Dermis blood vessel endothelial cell (primary cell): ENCODE measurements at places on chromosomes 5 and 9. TPM values are rescaled to one million over a fixed set of nuclear protein-coding genes. Genes with fewer than 3 reads are reported as not detected.
A peak's percentile ranks its signal among the peaks of the same experiment; 100 is the strongest.

GRCh38 chr5:7374186-7374585, 21.8 kb upstream of the ADCY2 start:
- no peak for DNase-seq

DNA sequence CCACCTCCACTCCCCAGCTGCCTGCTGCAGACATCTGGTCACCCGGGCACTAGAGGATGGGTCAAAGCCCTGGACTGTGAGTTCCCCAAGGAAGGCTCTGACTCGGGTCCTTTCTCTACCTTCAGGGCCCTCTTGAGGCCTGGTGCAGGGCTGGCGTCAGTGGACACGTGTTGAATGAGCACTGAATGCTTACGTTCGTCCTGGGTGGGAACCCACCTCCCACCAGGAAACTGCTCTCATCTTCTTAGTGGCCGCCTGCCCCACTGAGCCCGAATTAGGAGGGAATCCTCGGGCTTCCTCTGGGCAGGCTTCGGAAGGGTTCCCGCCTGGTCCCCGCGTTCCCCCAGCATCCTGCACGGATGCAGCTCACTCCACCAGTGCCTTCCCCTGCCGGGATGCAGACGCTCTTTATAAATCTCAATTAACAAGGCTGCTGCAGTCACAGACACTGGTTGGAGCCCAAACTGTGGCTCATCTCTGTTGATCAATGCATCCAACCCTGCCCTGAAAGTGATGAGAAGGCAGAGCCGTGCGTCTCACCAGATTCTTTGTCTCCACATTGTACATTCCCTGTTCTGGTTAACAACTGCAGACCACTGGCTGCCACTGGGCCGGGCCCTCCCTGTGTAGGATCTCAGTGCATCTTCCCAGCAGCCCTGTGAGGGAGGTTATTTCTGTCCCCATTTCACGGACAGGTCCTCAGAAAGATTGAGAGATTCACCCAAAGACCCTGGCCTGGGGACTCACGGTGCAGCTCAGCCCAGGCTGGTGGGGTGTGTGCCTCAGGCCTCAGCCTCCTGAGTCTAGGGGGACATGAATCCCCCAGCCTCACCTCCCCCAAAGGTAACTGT, 168.8 kb downstream of the GAPVD1 start:
- no peak for DNase-seq

- DNase-seq, result no peak
These were observed 42.7 kb upstream of the CEP72 start for GRCh38 chr5:569358-569867.

- peak; percentile 28 for DNase-seq
These were observed 12.6 kb upstream of the TNIP1 start for GRCh38 chr5:151093476-151093889.

DNA sequence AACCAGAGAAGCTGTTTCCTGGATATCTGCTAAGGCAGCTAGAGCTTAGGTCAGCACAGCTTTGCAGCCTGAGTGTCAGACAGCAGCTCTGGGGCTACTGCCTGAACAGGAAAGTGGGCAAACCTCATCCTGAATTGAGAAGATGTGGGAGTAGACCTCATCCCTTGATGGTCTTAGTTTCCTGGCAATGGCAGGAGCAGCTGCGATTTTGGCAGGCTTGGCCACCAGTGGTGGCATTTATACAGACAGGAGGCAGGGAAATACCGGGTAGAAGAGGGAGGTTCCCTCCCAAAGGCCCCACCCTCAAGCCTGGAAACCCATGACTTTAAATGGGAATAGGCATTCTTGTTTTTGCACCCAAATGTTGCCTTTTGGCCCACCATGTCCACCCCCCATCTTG, 69.7 kb downstream of the LIX1 start:
- DNase-seq, result no peak

- DNase-seq, result no peak
These were observed 4.5 kb downstream of the CMBL start for GRCh38 chr5:10303201-10303600.

DNA sequence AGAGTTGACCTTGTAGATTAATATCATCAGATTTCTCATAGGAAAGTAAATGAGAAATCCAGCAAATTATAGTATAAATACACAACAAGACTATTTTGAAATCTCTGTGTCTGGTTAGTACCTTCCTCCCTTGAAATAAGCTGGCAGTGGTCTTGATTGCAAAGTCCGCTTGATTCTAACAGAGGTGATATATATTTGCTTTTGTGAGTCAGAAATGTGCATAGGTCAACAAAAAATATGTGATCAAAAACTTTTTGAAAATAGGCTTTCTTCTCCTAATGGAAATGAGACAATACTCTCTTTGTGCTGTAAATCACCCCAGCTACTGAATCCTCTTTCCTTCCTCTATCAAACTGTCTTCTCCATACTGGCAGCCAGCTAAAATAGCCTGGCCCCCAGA, 749.2 kb upstream of the CDH10 start:
- DNase-seq, result no peak

DNA sequence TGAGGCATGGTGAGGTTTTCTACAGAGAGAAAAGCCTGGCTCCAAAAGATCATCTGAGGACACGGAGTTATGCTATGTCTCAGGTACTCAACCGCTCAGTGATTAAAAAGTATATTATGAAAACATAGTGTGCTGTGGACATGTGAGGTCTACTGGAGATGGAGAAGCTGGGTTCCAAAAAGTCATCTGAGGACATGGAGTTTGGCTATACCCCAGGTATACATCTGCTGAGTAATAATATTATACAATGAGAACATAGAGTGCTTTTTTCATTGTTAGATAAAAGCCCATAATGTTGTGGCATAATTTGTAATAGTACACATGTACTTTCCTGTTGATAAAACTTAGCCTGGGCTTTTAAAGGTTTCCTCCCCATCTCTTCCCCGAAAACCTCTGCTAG, 70.7 kb upstream of the SHISAL2B start:
- no peak for DNase-seq

- DNase-seq, result no peak
These were observed 108.3 kb downstream of the EPB41L4A start for GRCh38 chr5:112310746-112311145.

- DNase-seq, result no peak
These were observed 164.4 kb upstream of the EDIL3 start for GRCh38 chr5:84549054-84549453.

DNA sequence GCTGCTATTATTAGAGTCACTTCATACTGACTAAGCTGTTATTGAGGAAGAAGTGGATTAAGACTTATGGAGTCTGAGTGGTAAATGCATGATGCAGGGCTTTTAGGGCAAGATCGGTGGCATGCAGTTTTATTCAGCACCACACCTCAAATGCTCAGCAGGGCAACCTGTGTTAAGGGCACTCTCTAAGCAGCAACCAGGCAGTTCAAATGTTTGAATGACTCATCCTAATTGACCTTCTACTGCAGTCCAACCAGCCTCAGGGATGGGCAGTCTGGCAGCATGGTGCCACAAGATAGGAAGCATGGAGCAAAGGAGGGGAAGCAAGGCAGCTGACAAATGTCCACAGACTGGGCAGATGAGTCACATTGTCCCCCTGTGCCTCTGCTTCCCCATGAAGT, 80.2 kb upstream of the MIER3 start:
- DNase-seq, result no peak

- DNase-seq, result no peak
These were observed 89.6 kb upstream of the SHB start for GRCh38 chr9:38158628-38159027.

GRCh38 chr9:80158554-80159170, 586.9 kb downstream of the TLE4 start:
- DNase-seq, result no peak

DNA sequence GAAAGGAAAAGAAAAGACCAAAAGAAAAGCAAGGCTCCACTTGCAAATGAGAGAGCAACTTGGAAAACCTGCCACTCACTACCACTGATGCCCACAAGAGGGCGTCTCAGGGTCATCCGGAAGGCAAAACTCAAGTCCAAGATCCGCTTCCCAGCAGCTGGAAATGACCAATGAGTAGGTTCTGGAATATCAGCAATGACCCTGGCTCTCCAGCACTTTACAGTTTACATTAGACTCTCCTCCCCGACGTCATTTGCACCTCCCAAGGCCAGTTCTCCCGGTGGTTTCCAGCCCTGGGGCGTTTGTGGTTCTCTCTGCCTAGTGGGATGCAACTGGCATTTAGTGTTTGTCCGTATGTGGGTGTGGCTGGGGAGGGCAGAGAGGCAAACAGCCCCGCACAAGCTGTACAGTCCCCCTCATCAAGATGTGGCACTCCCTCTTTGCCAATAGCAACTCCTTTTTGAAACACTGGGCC, 193.8 kb upstream of the ZNF618 start:
- DNase-seq, result peak; percentile 93

DNA sequence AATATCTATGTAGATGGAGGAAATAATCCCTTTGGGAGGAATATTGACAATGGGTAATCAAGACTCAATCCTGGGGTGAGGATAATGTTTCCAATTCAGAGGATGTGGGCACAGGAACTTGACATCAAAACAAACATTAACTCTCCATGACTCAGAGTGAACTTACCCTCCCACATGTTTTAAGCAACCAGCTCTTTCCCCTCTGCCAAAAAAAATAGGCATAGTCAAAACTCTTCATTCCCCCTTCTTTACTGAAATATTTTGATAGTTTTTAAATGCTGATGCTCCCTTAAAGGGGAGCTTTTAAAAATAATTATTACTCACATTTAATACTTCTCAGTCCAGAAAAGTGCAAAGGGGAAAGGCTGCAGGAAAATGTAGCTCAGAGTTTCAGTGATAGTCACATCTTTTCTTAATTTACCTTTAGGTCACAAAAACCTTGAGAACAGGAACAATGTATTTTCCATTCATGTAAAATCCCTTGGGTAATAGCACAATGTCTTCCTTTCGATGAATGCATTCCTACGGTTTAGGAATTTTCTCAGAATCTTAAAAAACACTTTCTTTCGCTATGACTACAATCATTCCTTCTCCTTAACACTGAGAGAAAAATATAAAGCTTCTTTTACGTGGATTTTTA, 298.4 kb upstream of the GRAMD2B start:
- peak; percentile 16 for DNase-seq

GRCh38 chr5:116944183-116944582, 369.6 kb upstream of the SEMA6A start:
- DNase-seq, result no peak

- DNase-seq, result no peak
These were observed 27.8 kb downstream of the ZCCHC7 start for GRCh38 chr9:37148181-37148580.

DNA sequence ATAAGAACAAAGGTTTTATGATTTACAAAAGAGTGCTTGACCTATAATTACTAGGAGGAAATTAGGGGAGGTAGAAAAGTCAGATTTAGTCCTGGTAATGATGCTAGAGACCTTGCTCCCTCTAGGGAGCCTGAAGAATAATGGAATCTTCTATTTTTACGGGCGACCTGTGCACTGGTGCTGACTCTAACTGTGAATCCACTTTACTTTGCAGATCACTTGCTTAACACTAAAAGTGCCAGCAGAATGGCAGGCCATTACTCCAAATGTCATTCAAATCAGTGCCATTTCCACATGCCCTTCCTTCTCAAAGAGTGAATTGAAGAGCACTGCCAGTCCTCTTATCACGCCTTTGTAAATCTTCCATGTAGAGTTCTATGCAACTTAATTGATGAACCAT, 359.4 kb upstream of the ARRDC3 start:
- no peak for DNase-seq

DNA sequence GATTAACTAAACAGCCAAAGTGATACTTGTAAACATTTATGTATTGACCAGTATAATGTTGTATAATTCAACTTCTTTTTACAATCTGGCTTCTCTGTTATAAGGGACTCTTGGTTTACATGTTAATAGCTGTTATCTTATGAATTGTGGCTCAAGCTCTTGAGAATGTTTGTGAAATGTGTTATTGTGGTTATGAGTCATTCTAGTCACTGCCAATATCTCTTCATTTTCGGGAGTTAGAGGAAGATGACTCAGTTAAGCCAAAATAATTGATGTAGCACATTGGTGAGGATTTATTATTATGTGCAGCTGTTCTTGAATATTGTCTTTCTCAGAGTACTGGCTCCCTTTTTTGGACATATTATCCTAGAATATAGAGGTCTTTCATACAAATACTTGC, 655.2 kb upstream of the RIOK2 start:
- DNase-seq, result peak; percentile 94

GRCh38 chr9:31490551-31491106, 893.8 kb upstream of the ACO1 start:
- DNase-seq, result no peak

DNA sequence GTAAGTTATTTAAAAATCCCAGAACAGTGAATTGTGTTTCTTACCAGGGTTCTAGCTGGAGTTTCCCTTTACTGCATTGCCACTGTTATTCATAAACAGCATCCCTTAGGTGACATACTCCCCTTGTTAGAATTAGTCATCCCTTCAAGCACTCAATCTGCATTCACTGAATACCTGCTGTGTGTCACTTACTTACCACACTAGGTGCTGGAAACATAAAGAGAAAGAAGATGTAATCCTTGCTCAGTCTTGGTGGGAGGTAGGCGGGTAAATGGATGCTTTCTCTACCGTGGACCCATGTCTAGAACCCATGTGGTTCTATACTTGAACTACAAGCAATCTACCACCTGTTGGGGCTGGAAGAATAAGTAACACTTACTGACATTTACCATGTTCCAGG, 371.6 kb downstream of the KDM4C start:
- no peak for DNase-seq

DNA sequence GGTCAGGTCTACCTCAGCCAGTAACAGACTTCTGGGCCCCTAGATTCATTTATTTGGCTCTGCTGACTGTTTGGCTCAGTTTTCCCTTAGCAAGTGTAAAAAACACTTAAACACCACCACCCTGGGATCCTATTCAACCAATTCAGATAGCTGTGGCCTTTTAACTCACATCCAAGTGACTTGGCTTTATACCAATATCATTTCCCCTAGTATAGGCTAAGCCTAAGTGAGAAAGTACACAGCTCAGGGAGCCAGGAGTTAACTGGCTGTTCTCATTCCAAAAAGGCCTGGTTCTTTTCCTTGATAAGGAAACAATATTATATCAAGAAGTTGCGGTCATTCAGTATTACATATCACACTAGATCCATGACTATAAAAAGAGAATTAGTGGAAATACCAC, 163.5 kb downstream of the ARL15 start:
- no peak for DNase-seq

- DNase-seq, result no peak
These were observed 2.9 kb downstream of the HTR1A start for GRCh38 chr5:63959177-63959982.

GRCh38 chr5:112878760-112879159, 17.7 kb downstream of the SRP19 start:
- peak; percentile 41 for DNase-seq

GRCh38 chr9:4596165-4596922, 65.8 kb upstream of the PLPP6 start:
- peak; percentile 64 for DNase-seq

- DNase-seq, result no peak
These were observed 35.2 kb downstream of the CEP72 start for GRCh38 chr5:647311-647710.

Gene RGS7BP
- total RNA-seq, result 0.17 and 0.19 TPM in 2 replicates

Gene GADD45G
- total RNA-seq, result not detected in 2 replicates

Gene LCP2
- 2.4 TPM in 1 of 2 replicates, not detected in the other for total RNA-seq

Gene PROB1
- 6.1 and 9.2 TPM in 2 replicates for total RNA-seq

Gene DAB2IP
- total RNA-seq, result 24.3 and 38.4 TPM in 2 replicates

Gene FOXD1
- 0.05 and 0.17 TPM in 2 replicates for total RNA-seq

Gene NIM1K
- under 0.01 and 0.05 TPM in 2 replicates for total RNA-seq

Gene OMD
- under 0.01 and 0.23 TPM in 2 replicates for total RNA-seq

Gene DNAJA1
- total RNA-seq, result 134 and 149 TPM in 2 replicates

Gene SPINK6
- total RNA-seq, result not detected in 2 replicates

Gene ADRA1B
- 0.34 TPM in 1 of 2 replicates, not detected in the other for total RNA-seq

Gene STPG3
- total RNA-seq, result 0.34 TPM in 1 of 2 replicates, not detected in the other

Gene RAD17
- total RNA-seq, result 17.4 and 19.1 TPM in 2 replicates

Gene INSL6
- total RNA-seq, result not detected in 2 replicates

Gene LECT2
- total RNA-seq, result not detected in 2 replicates

Gene CLK4
- 18.2 and 26.7 TPM in 2 replicates for total RNA-seq
